ENCODE measurements at places on chromosomes 2 and 18.

GRCh38 chr18:43571078-43571689 lies 293.9 kb upstream of the SYT4 start:
- DNase-seq, result no peak

GRCh38 chr2:48328159-48328809 lies 201.7 kb upstream of the STON1 start:
- no peak for DNase-seq

- DNase-seq, result no peak
These were observed 38.5 kb downstream of the ROCK2 start for GRCh38 chr2:11305958-11306357.

DNA sequence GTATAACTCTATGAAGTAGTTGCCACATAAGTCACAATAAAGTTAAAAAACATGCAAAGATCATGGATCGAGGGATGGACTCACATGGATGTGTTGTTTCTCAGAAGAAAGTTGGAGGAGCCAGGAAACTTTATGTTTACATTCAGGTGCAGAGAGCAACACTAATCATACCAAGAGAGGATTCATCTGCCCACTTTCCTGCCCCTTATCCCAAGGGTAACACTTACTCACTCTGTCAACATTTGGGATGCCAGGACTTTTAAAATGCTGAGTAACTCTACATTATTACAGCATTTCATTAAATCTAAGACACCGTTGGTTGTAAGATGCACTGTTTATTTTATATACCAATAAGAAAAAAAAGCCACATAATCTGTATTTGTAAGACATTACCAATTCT lies 170.4 kb downstream of the KCNE4 start:
- DNase-seq, result no peak

DNA sequence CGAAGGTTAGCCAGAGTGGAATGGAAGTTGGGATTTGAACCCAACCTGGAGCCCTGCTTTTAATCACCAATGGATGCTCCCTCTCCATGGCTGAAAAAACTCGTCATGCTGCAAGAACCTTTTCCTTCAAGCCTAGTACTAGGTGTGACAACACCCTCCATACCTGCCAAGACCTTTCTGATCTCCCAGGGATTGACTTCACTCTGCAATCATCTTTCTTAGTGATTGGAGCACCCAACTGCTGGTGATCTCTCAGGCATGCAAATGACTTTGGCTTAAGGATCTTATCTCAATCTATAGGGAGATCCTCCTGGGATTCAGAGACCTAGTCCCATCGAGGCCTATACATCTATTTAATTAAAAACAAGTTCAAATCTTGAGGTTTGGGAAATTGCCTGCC lies 23.5 kb upstream of the ITGB6 start:
- no peak for DNase-seq

DNA sequence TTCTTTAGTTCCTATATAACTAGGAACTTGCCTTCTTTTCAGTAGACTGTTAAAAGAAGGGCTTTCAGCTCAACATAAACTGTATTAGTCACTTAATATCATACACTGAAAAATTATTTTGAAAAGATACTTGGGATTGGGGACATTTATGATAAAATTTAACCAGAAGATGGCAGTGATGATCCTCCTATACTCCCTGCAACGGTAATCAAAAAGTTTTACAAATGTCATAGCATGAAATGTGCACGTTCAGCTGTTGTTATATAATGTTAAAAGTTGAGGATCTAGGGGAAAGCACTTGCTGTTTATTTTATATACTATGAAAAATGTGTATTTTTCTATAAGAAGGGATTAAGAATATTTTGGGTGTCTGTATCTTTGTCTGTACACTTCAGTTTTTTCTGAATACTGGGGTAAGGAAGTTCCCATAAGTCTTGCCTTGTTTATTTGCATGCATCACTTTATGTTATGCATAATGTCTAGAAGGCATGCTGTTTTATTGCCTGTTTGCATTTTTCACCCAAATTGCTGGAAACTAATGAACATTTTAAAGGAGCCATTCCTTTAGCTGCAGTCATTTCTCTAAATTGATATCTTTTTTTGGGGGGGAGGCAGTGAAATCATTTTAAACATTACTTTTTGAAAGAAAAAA lies 19.0 kb downstream of the DYNC1I2 start:
- no peak for DNase-seq

DNA sequence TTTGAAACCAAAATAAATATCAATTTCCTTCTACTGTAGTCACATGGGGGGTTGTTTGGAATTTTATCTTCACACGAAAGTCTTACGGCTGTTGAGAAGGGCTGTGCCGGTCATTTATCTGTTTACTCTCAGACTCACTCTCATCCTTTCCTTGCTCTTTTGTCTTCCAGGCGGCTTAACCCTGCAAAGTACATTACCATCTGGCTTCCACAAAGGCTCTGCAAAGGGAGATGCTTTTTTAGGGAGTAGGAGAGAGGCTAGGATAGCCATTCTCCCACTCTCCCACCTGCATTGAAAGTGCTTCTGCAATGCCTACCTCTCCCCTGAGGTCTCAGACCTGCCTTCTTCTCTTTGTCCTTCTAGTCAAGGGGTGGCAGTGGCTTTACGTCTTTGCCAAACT lies 247.6 kb downstream of the MEIS1 start:
- no peak for DNase-seq

GRCh38 chr18:697800-698199 lies 14.6 kb downstream of the ENOSF1 start:
- DNase-seq, result no peak

GRCh38 chr2:219662566-219662965 lies 35.1 kb downstream of the SLC4A3 start:
- DNase-seq, result no peak

DNA sequence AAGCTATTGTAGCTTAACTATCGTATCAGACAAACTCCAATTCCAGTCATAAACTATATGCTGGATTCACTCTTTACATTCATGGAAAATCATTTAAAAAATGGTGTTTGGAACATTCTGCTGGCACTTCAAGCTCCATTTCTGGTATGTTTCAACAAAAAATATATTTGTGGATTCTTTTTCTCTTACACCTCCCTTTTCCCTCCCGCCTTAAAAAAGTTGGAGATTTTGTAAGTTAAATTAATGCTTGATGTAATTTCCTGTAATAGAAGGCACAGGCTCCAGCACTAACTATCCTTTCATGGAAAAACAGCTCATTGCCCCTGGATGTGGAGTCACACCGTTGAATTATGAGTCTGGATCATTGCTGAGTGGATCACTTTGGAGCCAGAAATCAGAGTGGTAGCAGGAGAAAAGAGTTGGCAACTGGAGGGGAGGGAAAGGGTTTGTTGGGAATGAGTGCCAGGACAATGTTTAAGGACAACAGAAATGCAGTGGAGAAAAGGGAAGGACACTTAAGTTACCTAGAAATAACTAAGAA lies 102.8 kb downstream of the ICOS start:
- DNase-seq, result no peak

DNA sequence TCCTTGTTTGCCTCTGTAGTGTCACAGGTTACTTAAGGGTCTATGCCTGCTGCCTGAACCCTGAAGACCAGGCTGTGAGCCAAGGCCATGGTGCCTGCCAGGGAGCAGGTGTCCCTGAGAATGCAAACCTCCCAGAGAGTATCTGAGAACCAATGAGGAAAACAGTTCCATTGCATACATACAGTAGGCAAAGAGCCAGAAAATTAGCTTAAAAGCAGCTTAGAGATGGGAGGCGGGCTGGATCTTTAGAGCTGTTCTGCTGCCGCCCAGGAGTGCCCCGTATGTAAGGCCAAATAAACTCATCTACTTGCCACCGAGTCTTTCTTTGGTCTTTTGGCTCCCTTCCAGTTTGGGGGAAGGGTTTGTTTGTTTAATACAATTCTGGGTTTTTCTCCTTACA lies 327.9 kb downstream of the CLIP4 start:
- DNase-seq, result no peak

DNA sequence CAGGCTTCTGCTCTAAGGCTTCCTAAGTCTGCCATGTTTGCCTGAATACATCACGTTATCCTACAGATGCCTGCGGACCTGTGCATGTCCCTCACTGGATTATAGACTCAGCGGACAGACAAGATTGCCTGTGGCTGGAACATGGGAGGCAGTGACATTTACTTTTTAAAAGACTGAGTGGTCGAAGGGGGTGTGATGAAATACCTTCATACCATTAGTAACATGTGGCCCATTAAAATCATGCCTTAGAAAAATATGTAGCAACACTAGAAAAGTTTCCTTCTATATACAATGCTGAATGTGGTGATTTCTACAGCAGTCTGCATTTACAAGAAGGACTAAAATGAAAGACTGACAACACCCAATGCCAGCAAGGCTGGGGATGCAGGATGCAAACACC lies 154.4 kb downstream of the ASB1 start:
- DNase-seq, result no peak

GRCh38 chr2:45382744-45383143 lies 228.3 kb downstream of the SRBD1 start:
- no peak for DNase-seq

DNA sequence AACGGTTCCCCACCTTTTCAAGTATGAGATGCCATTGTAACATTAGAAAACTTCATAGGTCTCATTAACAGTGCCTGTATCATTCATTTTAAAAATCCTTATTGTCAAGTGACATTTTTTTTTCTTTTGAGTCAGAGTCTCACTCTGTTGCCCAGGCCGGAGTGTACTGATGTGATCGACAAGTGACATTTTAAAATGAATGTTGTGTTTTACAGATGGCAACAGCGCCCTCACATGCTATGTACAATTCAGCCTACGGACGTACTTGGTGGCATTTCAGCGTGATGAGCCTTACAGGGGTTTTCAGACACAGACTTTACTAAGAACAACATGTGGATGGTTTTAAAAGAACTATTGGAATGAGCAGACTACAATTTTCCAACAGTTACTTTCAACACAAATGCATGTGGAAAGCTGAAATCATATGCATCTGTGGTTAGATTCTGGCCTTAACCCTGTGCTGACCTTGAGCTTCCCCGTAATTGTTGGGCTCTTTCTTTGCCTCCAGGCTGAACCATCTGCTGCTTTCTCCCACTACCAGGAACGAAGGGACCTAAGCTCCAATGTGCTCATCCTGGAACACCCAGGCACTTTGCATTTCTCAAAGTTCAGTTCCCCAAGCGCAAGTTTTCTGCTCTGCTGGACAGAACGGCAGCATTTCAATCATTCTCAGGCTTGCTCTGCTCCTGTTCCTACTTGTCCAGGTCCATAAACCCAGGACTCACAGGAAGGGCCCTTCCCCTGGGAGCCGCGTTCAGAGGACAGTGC lies 119.9 kb upstream of the NDUFV2 start:
- DNase-seq, result no peak

GRCh38 chr2:112110966-112111365 lies 27.2 kb upstream of the FBLN7 start:
- DNase-seq, result no peak

DNA sequence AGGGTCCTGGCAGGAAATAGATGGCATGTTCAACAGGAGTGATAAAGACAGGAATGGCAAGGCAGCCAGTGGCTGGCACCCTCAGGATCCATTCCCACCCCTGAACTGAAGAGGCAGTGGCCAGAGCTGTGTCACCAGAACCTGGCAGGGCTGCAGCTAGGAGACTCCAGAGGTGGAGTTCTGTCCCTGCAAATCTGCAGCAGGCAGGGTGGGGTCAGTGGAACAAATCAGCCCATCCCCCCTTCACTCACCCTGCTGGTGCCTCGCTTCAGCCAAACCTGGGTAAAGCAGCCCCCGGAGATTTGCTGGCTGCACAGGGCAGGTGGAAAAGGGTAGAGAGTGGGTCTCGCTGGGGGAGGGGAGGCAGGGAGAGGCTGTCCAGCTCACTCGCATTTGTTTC lies 12.7 kb downstream of the INPP5D start:
- no peak for DNase-seq

DNA sequence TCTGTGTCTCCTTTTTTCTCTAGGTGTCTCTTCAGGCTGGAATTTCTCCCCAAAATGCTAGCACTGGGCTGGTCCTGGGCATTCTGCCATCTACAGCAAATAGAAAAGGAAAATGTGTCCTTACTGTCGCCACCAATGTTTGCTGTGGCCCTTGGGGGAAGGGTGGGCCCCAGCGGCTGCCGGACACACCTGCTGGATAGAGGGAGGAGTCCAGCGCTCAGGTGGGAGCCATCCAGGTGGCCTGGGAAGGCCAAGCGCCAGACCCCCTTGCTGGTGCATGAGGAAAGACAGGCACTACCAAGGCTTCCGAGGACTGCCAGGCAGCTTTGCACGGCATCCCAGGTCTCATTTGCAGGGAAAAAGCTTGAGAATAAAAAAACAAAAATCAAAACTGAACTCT lies 147.7 kb upstream of the GATA6 start:
- no peak for DNase-seq

DNA sequence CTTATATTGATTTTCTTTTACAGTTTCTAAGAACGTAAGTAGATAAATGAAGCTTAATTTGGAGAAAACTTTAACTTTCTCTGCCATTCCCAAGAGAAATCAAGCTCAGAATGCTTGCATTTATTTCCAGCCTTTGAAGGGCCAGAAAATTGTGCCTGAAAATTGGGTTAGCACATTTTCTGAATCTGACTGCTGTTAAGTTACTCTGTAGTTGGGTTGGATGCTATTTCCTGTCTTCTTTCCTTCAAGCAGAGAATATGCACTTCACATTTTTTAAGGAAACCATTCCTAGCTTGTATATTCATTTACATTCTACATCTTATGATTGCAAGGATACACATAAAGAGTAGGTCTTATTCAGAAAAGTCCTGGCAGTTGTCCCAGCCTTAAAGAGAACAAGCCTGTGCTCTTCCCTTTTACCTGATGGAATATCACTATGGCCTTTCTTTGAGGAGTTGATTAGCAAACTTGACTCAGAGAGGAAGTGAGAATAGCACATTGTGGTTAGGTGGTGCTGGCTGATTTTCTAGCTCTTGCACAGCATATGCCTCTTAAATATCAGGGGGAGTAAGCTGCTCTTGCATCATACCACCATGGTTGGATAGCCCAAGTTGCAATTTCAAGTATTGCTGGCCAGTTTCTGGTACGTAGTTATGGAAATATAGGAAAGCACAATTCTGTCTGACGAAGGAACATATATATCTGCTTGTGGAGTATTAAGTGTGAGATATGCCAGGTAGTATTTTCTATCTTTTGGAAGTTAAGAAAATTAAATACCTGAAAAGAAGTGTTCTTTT lies 133.7 kb downstream of the COMMD1 start:
- no peak for DNase-seq

GRCh38 chr2:223865907-223866508 lies 28.6 kb upstream of the AP1S3 start:
- no peak for DNase-seq

- no peak for DNase-seq
These were observed 32.2 kb downstream of the MAL start for GRCh38 chr2:95057535-95058370.

DNA sequence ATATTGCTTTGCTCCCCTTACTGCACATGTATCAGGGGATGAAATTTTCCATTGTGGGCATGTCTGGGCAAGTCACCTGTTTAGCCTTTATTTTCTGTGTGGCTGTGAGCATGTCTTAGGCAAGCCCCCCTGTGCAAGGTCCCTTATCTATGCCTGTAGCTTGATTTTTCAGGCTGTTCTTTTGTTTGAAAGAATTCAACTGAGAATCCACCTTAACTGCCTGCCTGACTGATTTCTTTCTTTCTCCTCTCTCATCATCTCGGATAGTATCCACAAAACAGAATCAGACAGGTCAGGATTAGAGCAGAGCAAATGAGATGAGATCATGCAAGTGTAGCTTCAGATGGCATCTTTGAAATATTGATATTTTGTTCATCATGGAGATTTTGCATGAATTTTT lies 1147.5 kb upstream of the ACVR2A start:
- no peak for DNase-seq

GRCh38 chr2:158905784-158906183 lies 62.7 kb upstream of the TANC1 start:
- DNase-seq, result no peak

Measured in activated naive CD4-positive, alpha-beta T cell (primary cell).